ENCODE measurements at places on chromosomes 2 and 18. TPM values are rescaled to one million over a fixed set of nuclear protein-coding genes. Genes with fewer than 3 reads are reported as not detected.

The ADD2 gene
- total RNA-seq = 4.7 TPM

The MEP1B gene
- total RNA-seq = 0.25 TPM

The INSIG2 gene
- 26.8 TPM for total RNA-seq

The GPR45 gene
- not detected for total RNA-seq

The TCF4 gene
- 764 TPM for total RNA-seq

The ZNG1B gene
- total RNA-seq = 21.9 TPM

The RAB17 gene
- total RNA-seq = 6.8 TPM
